Fibroblast of skin of abdomen (primary cell): ENCODE measurements at places on chromosomes 6 and 20.

- DNase-seq: no peak
These were observed 40.4 kb downstream of the KIF25 start for GRCh38 chr6:168037856-168038255.

- no peak for DNase-seq
These were observed 14.1 kb upstream of the SIRPB2 start for GRCh38 chr20:1505361-1505760.

GRCh38 chr20:63859166-63859699, 2.1 kb upstream of the ABHD16B start:
- no peak for DNase-seq

- no peak for DNase-seq
These were observed 68.7 kb upstream of the SNX9 start for GRCh38 chr6:157754351-157754750.

DNA sequence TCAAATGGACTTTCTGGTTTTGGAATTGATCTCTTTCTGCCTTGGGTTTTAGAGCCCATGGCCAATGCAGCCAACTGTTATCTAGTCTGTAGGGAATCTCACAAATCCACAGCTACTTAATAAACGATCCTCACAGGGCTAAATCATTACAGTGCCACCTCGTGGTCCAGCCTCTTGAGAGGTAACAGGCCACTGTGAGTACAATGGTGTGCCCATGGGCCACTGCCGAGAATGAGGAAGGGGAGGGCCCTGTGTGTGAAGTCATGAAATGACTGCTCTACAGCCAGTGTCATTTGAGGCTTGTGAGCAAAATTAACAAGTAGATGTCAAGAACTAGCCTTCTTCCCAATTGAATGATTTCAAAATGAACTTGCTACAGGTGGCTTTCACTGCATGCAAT, 54.3 kb upstream of the GMPR start:
- DNase-seq: peak; percentile 21

DNA sequence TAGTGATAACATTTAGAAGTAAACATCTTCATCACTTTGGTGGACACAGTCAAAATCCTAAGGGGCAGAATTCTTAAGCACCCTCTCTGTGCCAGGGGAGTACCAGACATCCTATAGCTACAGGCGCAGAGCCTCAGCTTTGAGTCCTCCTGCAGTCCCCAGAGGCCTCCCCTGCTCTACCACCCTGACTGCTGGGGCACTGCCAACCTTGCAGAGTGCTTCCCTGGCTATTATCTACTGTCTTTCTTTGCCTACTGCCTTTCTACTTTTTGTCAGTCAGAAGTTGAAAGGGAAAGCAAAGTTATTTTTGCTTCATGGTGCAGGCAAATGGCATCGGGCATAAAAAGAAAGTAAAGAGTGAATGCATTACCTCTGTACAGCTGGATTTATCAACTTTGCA, 80.1 kb downstream of the AIG1 start:
- DNase-seq: no peak

DNA sequence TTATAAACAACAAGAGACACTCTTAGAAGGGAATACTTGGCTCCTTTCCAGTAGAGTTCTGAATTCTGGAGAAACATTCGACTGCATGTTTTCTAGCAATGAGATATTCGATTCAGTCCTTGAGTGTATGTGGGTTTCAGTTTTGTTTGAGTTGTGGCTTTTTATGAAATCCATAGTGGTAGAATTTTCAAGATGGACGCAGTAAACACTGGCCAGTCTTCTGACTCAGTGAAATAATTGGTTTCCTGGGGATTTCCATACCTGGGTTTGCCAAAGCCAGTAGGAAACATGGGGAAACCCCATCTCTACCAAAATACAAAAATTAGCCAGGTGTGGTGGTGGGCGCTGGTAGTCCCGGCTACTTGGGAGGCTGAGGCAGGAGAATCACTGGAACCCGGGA, 273.5 kb upstream of the PLCB4 start:
- no peak for DNase-seq

GRCh38 chr6:26331218-26332073, 33.6 kb upstream of the BTN3A2 start:
- DNase-seq: peak; percentile 58

DNA sequence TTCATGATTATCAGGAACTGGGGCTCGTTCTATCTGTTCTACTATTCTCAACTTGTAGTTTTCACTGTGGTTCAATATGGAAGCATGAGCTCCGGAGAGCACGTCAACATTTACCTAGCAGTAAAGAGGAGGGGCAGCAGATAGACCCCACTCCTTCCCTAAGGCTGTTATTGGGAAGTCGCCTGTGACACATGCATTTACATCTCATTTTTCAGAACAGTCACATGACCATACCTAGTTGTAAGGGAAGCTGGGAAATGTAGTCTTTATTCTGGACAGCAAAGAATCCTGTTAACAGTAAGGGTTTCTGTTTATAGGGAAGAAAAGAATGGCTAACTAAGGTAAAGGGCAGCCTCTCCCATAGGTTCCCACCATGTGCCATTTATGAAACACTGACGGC, 158.3 kb downstream of the ZFP64 start:
- DNase-seq: no peak

DNA sequence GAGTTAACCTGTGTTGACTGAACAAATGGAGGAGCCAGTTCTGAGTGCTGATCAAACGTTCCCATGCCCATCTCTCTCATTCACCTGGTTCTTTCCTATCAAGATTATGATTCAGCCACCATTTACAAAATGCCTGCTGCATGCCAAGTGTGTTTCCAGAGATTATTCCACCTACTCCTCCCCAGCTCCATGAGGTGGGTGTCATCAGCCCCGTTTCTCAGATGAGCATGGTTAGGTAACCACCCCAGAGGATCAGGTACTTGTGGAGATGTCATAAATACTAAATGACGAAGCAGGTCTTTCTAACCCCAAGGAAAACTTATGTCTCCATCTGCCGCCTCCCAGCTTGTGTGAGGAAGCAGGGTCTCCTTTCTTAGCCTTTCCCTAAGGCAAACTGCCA, 2.1 kb downstream of the BANF2 start:
- DNase-seq: no peak

DNA sequence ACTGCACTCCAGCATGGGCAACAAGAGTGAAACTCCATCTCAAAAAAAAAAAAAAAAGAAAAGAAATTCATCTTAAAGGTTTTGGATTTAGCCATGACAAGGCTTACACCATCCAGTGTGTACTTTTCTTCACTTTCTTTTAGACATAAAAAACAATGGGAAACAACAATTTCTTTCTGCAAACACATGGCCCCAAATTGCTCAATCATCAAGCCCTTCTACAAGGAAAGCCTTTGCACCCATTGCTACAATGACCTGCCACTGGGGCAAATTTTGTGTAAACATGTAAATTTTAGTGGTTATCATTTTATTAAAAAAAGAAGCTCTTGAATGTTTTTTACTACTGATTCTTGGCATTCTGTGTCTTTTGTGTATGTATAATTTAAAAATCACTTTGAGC, 131.8 kb upstream of the QKI start:
- DNase-seq: no peak

GRCh38 chr6:163772701-163773100, 358.2 kb downstream of the QKI start:
- no peak for DNase-seq

DNA sequence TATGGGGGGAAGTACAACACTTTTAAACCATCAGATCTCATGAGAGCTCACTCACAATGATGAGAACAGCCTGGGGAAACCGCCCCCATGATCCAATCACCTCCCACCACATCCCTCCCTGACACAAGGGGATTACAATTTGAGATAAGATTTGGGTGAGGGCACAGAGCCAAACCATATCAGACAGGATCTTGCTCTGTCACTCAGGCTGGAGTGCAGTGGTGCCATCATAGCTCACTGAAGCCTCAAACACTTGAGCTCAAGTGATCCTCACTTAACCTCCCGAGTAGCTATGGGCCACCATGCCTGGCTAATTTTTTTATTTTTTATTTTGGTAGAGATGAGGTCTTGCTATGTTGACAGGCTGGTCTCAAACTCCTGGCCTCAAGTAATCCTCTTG, 5.1 kb upstream of the IYD start:
- no peak for DNase-seq

DNA sequence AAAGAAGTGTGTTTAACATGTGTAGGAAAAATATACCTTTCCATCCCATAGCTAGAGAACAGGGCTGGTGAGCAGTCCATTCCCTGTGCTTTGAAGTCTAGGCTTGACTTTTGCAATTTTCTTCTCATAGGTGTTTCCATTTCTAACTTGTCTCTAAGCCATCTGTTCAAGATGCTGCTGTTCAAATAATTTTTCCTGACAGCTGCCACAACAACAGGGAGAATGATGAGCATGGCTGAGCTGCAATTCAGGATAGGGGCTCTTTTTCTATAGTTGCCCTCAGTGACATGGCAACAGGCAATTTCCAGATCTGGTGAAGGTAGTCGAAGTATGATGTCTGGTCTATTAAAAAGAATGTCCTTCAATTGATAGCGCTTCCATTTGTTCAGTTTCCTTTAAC, 103.0 kb upstream of the HS3ST5 start:
- no peak for DNase-seq

- no peak for DNase-seq
These were observed 545 bp downstream of the SLC35D3 start for GRCh38 chr6:136922685-136923006.

GRCh38 chr6:165920896-165921671, 246.6 kb downstream of the TBXT start:
- DNase-seq: peak; percentile 2

GRCh38 chr6:111228094-111228493, 140.8 kb downstream of the SLC16A10 start:
- peak; percentile 9 for DNase-seq

- DNase-seq: peak; percentile 90
These were observed at the start of gene TSHZ2 for GRCh38 chr20:52972190-52972937. TSS of gene TSHZ2 (plus strand) at chr20:52972358. CDS start at chr20:52973294, 936 bp downstream.

- no peak for DNase-seq
These were observed 2.2 kb downstream of the C20orf173 start for GRCh38 chr20:35527122-35527769.

GRCh38 chr6:126701676-126702560, 362.0 kb downstream of the CENPW start:
- peak; percentile 24 for DNase-seq
